ENCODE measurements at places on chromosomes 2 and 18. TPM values are rescaled to one million over a fixed set of nuclear protein-coding genes. Genes with fewer than 3 reads are reported as not detected.

SCTR gene
- not detected for total RNA-seq

DNA sequence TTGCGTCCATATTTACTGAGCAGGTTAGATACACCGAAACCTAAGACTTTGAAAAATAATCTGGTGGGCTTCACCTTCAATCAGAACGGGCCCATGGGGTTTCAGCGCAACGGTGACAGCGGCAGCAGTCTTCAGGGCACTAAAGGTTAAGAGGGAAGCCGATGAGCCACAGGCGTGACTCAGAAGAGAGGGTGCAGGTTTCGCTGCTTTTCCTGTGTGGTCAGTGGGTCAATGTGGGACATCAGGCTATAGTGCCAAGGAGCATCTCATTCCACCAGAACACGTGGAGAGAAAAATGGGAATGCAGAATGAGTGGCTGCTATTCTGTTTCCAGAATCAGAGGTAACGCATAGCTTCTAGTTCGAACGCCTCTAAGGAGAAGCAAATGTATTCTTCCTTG, 8.9 kb downstream of the PTGR3 start:
- no peak overlapping the region for H3K4me3 ChIP-seq
- H3K27me3 ChIP-seq: peaks cover 33% of the 10 kb centered on the region
- no peak overlapping the region for H3K27ac ChIP-seq
- DNase-seq: no peak

- H3K27me3 ChIP-seq: no peaks in the 10 kb centered on the region
- no peak overlapping the region for H3K27ac ChIP-seq
- H3K36me3 ChIP-seq: no peaks in the 10 kb centered on the region
- no peak overlapping the region for H3K4me3 ChIP-seq
- DNase-seq: no peak
Measured at GRCh38 chr18:74742573-74743243, 145.0 kb downstream of the ZNF407 start.

VWA3B gene
- not detected for total RNA-seq

SERPINB10 gene
- total RNA-seq: not detected

SKA1 gene
- 18.9 TPM for total RNA-seq

ERFE gene
- total RNA-seq: 2.5 TPM

DNA sequence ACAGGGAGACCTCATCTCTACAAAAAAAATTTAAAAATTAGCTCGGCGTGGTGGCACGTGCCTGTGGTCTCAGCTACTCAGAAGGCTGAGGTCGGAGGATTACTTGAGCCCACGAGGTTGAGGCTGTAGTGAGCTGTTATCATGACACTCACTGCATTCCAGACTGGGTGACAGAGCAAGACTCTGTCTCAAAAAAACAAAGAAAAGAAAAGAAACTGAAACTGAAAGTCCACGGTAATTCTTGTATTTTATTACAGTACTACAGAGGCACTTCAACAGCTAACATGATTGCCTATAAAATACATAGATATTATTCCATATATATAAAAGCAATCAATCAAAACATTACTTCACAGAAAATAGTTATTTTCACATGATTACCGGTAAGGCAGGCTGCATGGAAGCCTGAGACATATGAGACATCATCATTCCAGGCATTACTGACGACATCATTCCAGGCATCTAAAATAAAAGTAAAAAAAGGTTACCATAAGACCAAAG, 23.1 kb downstream of the PRPF40A start:
- H3K27ac ChIP-seq: no peak overlapping the region
- no peaks in the 10 kb centered on the region for H3K27me3 ChIP-seq
- H3K4me1 ChIP-seq: no peaks in the 10 kb centered on the region
- H3K4me3 ChIP-seq: no peak overlapping the region
- no peak for DNase-seq

DNA sequence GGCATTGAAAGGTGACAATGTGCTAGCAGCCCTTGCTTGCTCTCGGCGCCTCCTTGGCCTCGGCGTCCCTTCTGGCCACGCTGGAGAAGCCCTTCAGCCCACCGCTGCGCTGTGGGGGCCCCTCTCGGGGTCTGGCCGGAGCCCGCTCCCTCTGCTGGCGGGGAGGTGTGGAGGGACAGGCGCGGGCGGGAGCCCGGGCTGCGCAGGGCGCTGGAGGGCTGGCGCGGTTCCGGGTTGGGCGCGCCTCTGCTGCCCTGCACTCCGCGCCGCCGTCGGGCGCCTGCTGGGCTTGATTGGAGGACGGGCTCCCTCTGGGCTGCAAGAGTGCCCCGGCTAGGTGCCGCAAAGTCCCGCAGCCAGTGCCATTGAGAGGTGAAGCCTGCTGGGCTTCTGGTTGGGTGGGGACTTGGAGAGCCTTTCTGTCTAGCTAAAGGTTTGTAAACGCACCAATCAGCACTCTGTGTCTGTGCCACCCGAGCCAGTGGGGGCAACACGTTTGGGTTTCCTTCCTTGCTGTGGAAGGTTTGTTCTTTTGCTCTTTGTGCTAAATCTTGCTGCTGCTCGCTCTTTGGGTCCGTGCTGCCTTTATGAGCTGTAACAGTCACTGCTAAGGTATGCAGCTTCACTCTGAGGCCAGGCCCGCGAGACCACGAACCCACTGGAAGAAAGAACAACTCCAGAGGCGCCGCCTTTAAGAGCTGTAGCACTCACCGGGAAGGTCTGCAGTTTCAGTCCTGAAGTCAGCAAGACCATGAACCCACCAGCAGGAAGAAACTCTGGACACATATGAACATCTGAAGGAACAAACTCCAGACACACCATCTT, 14.8 kb upstream of the IMP4 start:
- no peaks in the 10 kb centered on the region for H3K36me3 ChIP-seq
- peak; percentile 80 for DNase-seq
- H3K27ac ChIP-seq: no peak overlapping the region
- no peak overlapping the region for H3K4me3 ChIP-seq
- 0 out of 2 replicates have a peak, but pooled peaks cover 2% of the 10 kb centered on the region for H3K27me3 ChIP-seq
- no peaks in the 10 kb centered on the region for H3K4me1 ChIP-seq

ITPRIPL1 gene
- total RNA-seq: 16.1 TPM

DNER gene
- 14.6 TPM for total RNA-seq

DNA sequence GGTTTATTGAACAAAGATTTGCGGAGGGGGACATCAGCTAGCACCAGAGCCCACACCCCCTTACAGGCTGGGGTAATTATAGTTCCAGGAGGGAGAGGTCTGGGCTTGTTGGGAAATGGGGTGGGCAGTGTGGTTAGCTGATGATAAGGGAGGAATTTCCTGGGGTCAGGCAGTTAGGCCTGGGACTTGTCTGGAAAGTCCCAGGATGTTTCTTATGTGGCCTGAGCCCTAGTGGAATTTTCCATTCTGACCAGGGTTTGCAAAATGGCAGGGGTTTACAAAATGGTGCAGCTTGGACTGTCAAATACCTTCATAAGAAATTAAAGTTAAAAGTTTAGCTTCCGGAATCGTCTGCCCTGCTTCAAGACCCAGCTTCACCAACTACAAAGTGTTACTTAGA, 199.1 kb downstream of the FBXO15 start:
- H3K27me3 ChIP-seq: no peaks in the 10 kb centered on the region
- no peaks in the 10 kb centered on the region for H3K36me3 ChIP-seq
- no peak overlapping the region for H3K27ac ChIP-seq
- DNase-seq: no peak

DNA sequence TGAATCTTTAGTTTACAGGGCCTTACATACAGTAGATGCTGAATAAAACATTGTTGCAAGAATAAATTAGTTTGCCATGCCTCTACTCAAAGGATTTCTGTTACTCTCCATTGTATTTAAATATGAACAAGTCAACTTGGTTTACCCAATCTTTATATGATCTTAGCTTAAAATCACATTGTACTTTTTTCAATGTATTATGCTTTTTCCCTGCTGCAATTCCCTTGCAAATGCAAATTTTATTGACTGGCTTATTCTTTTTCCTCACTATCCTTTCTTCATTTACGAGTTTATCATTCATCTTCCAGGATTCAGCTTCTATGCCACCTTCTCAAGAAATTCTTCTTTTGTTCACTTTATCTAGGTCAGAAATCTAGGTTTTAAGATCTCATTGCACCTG, 571.4 kb upstream of the ZNF804A start:
- no peaks in the 10 kb centered on the region for H3K4me1 ChIP-seq
- H3K4me3 ChIP-seq: no peak overlapping the region
- H3K36me3 ChIP-seq: no peaks in the 10 kb centered on the region
- no peak overlapping the region for H3K27ac ChIP-seq

AKAIN1 gene
- not detected for total RNA-seq

KIF3C gene
- total RNA-seq: 58.8 TPM

- H3K4me1 ChIP-seq: no peaks in the 10 kb centered on the region
- H3K36me3 ChIP-seq: no peaks in the 10 kb centered on the region
- no peaks in the 10 kb centered on the region for H3K27me3 ChIP-seq
- H3K27ac ChIP-seq: no peak overlapping the region
Measured at GRCh38 chr2:28583899-28584553, 88.2 kb downstream of the PLB1 start.

GRCh38 chr2:174892546-174892945, 112.6 kb downstream of the CHN1 start:
- no peak for DNase-seq
- peaks cover 7% of the 10 kb centered on the region for H3K4me1 ChIP-seq
- no peak overlapping the region for H3K4me3 ChIP-seq
- H3K27me3 ChIP-seq: no peaks in the 10 kb centered on the region

- no peaks in the 10 kb centered on the region for H3K27me3 ChIP-seq
- no peak overlapping the region for H3K27ac ChIP-seq
- DNase-seq: no peak
- no peaks in the 10 kb centered on the region for H3K36me3 ChIP-seq
- no peaks in the 10 kb centered on the region for H3K4me1 ChIP-seq
Measured at GRCh38 chr2:86305915-86306254, 31.5 kb downstream of the REEP1 start.

- no peak overlapping the region for H3K27ac ChIP-seq
- DNase-seq: peak; percentile 44
- H3K27me3 ChIP-seq: no peaks in the 10 kb centered on the region
- H3K36me3 ChIP-seq: no peaks in the 10 kb centered on the region
- H3K4me3 ChIP-seq: no peak overlapping the region
Measured at GRCh38 chr2:98903064-98903355, 33.0 kb downstream of the CRACDL start.

DNA sequence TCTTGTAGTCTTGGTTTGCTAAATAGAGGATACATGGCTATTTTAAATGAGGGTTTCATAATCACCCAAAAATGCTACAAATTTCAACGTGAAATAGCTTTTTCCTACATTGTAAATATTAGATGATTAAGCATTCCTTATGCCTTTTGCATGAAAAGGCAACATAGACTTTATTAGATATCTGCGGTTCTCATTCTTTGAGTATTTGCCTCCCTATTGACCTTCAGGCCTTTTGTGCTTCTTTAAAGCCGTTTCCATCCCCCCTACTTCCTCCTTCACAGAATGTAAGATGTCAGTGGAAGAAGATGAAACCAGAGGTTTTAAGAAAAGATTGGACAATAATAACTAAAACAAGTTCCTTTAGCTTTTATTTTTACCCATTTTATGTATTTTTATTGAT, 144.1 kb downstream of the UBE2E3 start:
- no peaks in the 10 kb centered on the region for H3K36me3 ChIP-seq
- no peak overlapping the region for H3K27ac ChIP-seq
- H3K4me3 ChIP-seq: no peak overlapping the region
- H3K27me3 ChIP-seq: no peaks in the 10 kb centered on the region
- 0 out of 2 replicates have a peak, but pooled peaks cover 2% of the 10 kb centered on the region for H3K4me1 ChIP-seq
- DNase-seq: no peak

MAPRE3 gene
- total RNA-seq: 7.5 TPM

IL36A gene
- not detected for total RNA-seq

FBLN7 gene
- total RNA-seq: 0.30 TPM

DNA sequence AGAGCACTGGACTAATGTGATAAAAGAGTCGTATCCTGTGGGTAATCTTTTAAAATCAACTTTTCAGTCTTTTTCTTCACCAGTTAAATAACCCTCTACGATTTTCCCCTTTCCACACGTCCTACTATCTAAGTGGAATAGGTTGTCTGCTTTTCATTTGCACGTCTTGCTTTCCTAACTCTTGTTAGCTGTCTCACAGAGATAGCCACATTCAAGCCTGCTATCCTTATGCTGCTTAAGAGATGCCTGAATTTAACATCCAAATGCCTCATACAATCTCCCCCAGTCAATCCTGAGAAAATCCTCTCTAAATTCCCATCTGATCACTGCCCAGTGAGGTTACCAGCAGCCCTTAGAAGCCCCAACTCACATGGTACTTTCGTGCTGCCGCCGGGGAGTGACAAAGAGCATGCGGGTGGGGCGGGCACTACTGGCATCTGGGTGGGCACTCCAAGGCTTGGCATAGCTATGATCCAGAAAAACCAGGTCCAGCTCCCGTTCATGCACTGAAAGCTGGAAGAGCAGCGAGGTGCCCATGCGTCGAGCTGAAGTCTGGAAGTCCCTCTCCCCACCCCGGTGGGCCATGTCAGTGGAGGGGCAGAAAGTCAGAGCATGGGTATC, 1.5 kb downstream of the KANSL3 start:
- H3K27ac ChIP-seq: no peak overlapping the region
- H3K36me3 ChIP-seq: no peaks in the 10 kb centered on the region
- peak overlapping the region; percentile 86 for H3K4me3 ChIP-seq
- H3K27me3 ChIP-seq: no peaks in the 10 kb centered on the region
- H3K4me1 ChIP-seq: 0 out of 2 replicates have a peak, but pooled peaks cover 2% of the 10 kb centered on the region

CROCC2 gene
- total RNA-seq: not detected

GRCh38 chr2:170073288-170073687, 104.7 kb upstream of the MYO3B start:
- DNase-seq: no peak
- H3K27me3 ChIP-seq: no peaks in the 10 kb centered on the region
- no peak overlapping the region for H3K27ac ChIP-seq
- no peak overlapping the region for H3K4me3 ChIP-seq
- no peaks in the 10 kb centered on the region for H3K36me3 ChIP-seq

GALNT3 gene
- total RNA-seq: 22.6 TPM

DNA sequence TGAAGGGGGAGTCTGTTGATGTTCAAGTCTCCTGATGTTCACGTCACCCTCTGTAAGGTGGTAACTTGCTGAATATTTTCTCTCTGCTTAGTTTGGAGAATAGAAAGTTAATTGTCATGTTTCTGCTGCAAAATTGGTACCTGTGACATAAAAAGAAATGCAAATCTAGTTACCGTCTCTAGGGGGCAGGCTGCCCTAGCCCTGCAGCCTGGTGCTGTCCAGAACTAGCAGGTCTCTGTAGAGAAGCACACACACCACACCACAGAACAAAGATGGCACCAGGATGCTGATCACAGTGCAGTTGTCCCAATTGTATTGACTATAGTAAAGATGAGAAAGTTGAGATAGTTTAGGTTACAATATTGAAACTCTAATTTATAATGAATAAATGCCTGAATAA, 47.0 kb downstream of the SLC9A4 start:
- H3K27ac ChIP-seq: no peak overlapping the region
- H3K36me3 ChIP-seq: no peaks in the 10 kb centered on the region
- H3K27me3 ChIP-seq: no peaks in the 10 kb centered on the region
- no peak overlapping the region for H3K4me3 ChIP-seq
- no peaks in the 10 kb centered on the region for H3K4me1 ChIP-seq
